ENCODE measurements at places on chromosomes 7 and 10. TPM values are rescaled to one million over a fixed set of nuclear protein-coding genes. Genes with fewer than 3 reads are reported as not detected.

INA gene
- 0.07 TPM for total RNA-seq

CDH23 gene
- total RNA-seq: 0.14 TPM

PRKG1 gene
- total RNA-seq: 1.0 TPM

CH25H gene
- 0.21 TPM for total RNA-seq

IDI2 gene
- total RNA-seq: not detected

Measured in nasal cavity respiratory epithelium epithelial cell of viscerocranial mucosa (primary cell).